ENCODE measurements at places on chromosomes 11 and 22.

DNA sequence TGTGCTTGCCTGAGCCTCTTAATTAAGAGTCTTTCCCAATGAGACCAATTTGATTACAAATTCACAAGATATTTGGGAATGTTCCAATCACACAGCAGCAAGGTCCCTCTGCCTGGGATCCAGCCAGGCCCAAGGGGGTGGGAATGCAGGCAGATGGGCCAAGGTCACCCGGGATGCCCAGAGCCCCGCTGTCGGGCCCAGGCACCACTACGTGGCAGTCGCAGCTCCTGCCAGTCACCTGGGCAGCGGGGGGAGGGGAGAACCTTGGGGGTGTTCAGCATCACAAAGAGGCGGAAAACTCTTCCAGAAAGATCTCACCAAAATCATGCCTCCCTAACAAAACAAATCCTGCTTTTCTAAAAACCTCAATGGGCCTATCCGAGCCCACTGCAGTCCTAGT, 30.9 kb downstream of the PPM1F start:
- no peak for DNase-seq

GRCh38 chr22:37999236-37999635, 14.9 kb upstream of the SOX10 start:
- DNase-seq, result no peak

GRCh38 chr11:70070706-70071105, 7.4 kb upstream of the ANO1 start:
- no peak for DNase-seq

- no peak for DNase-seq
Measured at GRCh38 chr11:103877221-103877620, 159.2 kb upstream of the DDI1 start.

GRCh38 chr22:49850021-49850911, 3.4 kb upstream of the ZBED4 start:
- no peak for DNase-seq

- DNase-seq, result no peak
Measured at GRCh38 chr11:30967579-30967978, 381.4 kb upstream of the MPPED2 start.

- DNase-seq, result no peak
Measured at GRCh38 chr11:71102251-71102995, 150.0 kb downstream of the SHANK2 start.

DNA sequence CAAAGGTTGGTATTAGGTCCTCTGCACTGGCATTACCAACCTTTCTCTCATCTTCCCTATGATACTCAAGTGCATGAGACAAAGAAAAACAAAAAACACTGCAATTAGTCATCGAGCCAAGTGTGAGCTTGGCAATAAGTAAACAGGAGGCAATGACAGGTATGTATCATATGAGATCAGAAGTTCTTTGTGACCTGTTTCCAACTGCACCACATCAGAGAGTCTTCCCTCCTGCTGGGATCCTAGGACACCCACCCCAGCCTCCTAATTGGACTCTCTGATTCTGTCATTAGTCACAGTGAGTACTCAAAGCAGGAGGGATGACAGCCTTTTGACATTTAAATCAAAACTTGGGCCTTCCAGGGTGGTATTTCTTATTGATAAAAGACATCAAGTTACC, 7.8 kb upstream of the JAML start:
- no peak for DNase-seq

DNA sequence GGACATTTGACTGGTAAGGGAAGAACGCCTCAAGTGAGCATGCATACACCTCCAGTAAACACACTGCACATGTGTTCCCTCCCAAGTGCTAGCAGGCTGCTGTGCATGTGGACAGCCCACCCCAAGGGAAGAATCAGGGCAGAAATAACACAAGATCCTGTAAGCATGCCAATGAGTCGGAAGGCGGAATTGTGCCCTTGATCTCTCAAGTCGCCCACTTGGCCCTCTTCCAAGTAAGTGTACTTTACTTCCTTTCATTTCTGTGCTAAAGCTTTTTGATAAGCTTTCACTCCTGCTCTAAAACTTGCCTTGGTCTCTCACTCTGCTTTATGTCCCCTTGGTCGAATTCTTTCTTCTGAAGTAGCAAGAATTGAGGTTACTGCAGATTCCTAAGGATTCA, 139.6 kb downstream of the TRPC6 start:
- DNase-seq, result no peak

- DNase-seq, result no peak
Measured at GRCh38 chr11:95451261-95451660, 220.3 kb upstream of the SESN3 start.

DNA sequence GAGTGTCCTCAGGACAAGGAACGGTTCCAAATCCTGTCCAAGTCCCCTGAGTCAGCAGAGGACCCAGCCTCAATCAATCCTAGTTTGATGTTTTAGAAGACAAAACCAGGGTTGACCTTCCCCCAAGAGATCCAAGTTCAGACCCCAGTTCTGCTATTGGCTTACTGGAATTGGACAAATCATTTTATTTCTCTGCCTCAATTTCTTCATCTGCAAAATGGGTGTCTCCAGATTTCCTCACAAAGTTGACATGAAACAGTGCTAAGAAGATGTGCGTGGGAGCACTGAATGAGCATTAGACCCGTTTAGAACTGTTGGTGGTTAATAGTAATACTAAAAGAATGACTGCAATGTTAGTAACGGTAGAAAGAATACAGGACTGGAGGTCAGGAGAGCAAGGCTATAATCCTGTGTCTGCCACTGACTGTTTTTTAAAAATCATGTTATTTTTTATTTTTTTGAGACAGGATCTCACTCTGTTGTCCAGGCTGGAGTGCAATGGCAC, 32.8 kb upstream of the SCUBE1 start:
- no peak for DNase-seq

- no peak for DNase-seq
Measured at GRCh38 chr22:24420072-24420976, 7.1 kb upstream of the ADORA2A start.

- no peak for DNase-seq
Measured at GRCh38 chr22:42655693-42656092, 6.5 kb upstream of the CYB5R3 start.

DNA sequence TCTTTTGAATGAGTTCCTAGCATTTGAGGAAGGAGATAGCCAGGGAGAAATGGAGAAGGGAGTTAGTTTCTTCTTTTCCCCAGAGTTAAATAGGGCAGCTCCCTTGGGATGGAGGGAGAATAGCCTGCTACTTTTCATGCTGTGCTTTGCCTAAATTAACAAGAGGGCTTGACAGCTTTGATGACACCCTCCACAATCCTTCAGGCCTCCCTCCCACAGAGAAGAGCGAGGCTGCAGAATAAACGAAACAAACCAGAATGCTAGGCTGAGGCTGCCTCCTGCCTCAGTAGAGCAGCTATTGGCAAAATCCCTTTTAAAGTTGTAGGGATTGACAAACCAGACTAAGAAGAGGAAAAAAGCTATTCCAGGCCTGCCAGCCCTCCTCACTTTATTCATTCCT, 94.6 kb downstream of the C11orf58 start:
- no peak for DNase-seq

DNA sequence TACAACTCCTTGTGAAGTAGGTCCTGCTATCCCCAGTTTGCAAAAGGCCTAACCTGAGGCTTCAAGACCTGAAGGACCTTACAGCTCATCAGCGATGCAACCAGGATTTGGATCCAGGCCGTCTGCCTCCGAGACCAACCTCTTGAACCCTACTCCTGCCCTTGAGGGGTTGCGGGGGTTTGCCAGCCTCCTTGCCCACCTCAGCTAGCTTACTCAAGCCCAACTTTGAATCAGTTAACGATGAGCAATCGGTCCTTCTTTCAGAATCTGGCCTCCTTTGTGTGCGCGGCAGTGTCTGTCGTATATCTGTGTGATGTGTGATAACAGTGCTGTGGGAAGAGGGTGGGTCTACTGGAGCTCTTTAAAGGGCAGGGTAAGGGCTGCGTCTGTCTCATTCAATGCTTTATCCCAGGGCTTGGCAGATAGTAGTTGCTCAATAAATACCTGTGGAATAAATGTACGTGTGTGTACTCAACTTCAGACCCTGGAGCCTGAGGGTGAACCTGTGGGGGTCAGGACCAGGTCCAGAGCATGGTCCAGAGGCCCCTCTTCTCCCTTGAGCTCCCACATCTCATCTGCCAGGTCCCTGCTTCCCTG, 3.2 kb downstream of the CHRM1 start:
- DNase-seq, result no peak

Data from activated CD8-positive, alpha-beta memory T cell treated with anti-CD3 and anti-CD28 coated beads for 1 hour (primary cell).